ENCODE measurements at places on chromosomes 16 and 17.
A peak's percentile ranks its signal among the peaks of the same experiment; 100 is the strongest.

- no peak for DNase-seq
Measured at GRCh38 chr17:60640503-60640902, 37.1 kb upstream of the BCAS3 start.

DNA sequence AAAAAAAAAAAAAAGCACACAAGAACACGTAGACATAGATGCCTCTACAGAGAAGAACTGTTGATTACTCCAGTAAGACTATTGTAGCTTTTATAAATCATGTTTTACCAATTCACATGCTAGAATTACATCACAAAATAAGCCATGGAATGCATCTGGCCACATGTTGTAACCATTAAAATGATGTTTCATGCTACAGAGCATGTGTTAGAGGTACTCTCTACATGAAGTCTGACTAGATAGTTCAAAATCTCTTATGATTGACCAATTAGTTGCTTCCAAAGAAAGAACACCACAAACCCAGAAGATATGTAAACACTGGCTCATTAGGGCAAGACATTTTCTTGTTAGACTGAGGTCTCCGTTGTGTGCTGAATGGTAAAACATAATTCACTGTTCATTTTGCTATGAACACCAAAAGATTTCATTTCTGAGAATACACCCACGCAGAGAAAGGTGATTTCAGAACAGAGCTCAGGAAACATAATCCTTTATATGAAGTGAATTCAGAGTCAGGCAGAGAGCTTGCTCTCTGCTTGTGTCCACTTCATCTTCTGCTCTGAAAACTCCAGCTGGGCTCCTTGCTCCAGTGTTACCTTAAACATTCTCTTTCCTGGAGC is 411.4 kb upstream of the SOX9 start:
- DNase-seq: no peak

DNA sequence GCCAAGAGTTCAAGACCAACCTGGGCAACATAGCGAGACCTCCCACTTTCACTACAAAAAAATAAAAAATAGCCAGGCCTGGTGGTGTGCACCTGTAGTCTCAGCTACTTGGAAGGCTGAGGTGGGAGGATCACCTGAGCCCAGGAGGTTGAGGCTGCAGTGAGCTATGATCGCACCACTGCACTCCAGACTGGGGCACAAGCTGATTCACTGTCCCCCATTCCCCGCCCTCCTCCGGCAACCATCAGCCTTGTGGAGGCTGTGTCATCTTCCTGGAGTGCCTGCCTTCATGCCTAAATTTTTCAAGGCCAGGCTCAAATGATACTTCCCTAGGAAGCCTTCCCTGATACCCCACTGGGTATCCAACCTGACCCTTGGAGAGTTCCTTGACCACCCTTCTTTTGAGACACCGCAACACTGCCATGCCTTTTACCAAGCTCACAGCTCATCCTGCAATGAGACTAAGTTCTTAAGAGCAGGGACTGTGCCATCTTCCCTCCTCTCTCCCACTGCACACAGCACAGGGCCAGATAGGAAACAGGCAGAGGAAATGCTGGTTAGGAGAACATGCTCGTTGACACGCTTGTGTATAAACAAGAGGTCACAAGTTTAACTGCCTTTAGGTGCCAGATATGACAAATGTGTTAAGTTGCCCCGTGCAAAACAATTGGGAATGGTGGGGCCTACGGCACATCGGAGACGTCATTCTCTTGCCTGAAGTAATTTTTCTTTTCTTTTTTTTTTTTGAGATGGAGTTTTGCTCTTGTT is 3.9 kb upstream of the SRCAP start:
- DNase-seq: no peak

GRCh38 chr16:73062001-73062616 is 14.2 kb upstream of the ZFHX3 start:
- DNase-seq: no peak

DNA sequence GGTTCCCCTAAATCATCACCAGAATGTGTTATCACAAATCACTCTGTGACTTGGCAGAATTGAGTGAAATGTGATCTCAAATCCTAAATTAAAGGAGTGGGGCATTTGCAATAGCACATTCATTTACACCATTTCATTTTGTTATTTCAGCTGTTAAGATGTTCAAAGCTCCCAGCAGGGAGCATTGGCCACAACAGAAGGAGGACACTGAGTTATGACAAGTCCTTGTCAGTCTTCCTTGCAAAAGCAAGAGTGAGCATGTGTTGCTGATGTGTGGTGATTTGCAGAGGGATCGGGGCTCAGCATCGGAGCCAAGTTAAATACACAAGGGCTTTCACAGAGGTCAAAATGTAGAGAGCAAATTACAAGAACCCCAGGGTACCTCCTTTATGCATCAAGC is 372.2 kb upstream of the CDH5 start:
- no peak for DNase-seq

GRCh38 chr17:19238167-19238505 is 970 bp downstream of the EPN2 start:
- peak; percentile 32 for DNase-seq

- DNase-seq: no peak
Measured at GRCh38 chr17:7755095-7755890, 37.7 kb downstream of the DNAH2 start.

DNA sequence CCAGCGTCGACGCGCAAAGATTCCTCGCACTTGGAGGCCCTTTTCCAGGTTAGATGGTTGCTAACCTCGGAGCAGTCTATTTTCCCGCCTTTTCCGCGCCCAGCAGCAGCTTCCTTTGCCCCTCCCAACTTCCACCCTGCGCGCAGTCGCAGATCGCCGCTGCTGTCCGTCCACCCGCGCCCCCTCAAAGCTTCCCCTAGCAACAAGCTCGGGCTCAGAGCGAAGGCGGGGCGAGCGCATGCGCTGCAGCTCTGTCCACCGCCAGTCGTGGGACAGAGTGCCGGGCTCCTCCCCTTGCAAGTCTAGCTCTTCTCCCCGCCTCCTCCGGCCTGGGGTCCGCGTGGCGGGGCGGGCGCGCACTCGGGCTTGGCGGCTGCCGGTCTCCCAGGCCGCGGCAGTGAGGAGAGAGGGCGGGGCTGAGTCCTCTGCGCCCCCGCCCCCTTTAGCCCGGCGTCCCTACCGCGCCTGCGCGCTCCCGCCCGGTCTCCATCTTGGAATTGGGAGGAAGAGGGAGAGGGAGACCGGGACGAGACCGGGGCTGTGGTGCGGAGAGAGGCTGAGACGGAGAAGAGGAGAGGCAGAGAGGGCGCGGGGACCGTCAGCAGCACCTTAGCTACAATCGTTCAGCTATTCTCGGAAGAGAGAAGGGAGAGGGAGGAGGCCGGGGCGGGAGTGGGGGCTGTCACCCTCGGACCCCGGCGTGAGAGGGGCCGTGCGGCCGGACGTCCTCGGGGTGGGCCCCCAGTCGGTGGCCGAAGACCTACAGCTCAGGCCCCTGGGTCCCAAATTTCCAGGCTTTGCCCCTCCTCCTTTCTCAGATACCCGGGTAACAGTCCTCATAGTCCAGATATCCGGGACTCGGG is at the start of gene TAOK2:
TAOK2 (plus strand) TSS at position 485 of the 863 bp plus-strand sequence. CDS start 3,905 bp downstream, outside the sequence.
- DNase-seq: peak; percentile 98

GRCh38 chr17:16926061-16926511 is 45.8 kb downstream of the TNFRSF13B start:
- no peak for DNase-seq

GRCh38 chr17:29711588-29712385 is 89.1 kb upstream of the CORO6 start:
- DNase-seq: no peak

DNA sequence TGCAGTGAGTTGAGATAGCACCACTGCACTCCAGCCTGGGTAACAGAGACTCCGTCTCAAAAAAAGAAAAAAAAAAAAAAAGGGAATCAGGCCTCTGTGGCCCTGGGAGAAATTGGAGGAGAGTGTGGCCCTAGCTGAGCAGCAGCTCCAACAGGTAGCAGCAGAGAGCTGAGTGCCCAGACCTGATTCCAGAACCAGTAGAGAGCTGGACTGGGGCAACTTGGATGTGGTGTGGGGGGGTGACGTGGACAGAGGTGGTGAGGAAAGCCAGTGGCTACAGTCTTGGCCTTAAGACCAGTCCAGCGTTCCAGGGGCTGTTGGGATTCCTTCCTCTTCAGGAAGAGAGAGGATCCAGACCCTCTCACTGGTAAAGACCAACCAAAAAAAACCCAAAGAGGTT is 1.7 kb downstream of the HSPB9 start:
- DNase-seq: no peak

GRCh38 chr16:14007450-14007849 is 63.7 kb upstream of the MRTFB start:
- no peak for DNase-seq

GRCh38 chr17:60095381-60095780 is 16.7 kb upstream of the HEATR6 start:
- DNase-seq: no peak

DNA sequence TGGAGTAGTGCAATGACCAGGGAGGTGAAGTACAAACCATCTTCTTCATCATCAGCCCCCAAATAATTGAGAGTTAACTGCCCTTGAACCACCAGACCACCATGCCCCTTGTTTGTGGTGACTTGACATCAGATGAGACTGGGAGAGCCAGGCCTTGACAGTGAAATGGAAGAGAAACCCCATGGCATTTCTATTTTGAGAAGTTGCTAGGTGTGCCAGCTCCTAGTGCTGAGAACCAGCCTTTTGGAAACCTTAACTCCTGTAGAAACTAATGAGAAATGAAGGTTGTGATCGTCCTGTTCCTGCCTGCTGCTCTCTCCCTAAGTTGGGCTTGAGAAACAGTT is 2.8 kb downstream of the TMEM94 start:
- no peak for DNase-seq

GRCh38 chr17:68455901-68456338 is 1.4 kb downstream of the WIPI1 start:
- DNase-seq: no peak

DNA sequence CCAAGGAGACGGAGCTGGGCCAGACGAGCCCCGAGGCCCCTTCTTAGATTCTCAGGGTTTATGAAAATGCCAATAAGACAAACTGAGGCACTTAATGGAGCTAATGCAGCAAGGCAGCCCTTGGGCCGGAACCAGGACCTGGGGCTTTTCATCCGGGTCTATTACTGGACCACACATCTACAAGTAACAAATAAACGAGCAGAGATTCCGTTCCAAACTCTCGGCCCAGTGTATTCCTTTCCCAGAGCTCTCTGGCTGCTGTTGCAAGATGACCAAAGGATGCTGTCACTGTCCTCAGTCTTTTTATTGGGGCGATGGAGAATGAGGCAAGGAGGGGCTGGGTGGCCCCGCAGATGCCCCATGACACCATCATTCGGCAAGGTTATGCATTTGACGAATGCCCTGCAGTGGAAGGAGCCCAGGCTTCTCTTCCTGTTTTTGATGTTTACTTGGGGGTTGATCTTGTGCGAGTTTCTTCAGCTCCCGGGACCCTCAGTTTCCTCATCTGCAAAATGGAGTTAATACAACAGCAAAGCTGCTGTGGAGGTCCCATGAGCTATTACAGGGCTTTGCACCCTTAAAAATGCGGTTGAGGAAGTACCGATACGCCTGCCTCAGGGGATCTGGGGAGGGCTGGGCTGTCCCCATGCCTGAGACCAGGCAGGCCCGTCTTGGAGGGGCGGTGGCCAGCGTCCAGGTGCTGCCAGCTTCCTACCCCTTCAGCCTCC is 1.1 kb upstream of the NTN1 start:
- DNase-seq: no peak

DNA sequence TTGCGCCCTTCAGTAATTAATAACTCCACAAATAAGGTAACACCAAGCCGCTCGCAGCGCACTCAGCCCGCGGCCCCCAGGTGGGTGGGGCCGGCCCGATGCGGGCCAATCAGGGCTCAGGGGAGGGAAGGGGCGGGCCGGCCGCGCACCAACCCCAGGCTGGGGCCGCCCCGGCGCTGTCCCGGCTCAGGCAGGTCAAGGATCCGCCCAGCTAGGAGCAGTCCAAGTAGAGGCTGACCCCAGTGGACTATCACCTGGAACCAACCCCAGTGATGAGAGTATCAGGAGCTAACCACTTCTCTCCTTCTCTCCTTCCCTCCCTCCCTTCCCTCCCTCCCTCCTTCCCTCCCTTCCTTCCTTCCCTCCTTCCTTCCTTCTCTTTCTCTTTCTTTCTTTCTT is 110.8 kb downstream of the C16orf78 start:
- DNase-seq: no peak

DNA sequence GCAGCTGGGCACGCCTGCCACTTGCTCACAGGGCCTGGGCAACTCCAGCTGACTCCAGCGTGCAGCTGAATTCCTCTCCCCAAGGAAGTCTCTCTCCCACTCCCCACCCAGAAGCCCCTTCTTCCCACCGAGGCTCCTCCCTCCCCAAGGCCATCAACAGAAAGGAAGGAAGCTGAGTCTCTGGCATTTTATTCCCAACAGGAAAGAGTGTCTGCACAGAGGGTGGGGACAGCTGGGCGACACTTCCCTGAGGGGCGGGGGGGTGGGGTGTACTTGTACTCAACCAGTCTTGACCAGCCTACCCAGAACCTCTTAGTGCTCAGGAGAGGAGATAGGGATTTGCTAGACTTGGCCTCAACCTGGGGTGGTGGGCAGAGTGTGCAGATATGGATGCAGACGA is at the start of gene EXOC3L1:
EXOC3L1 (minus strand) TSS at position 96 of the 400 bp plus-strand sequence. CDS start 460 bp downstream, outside the sequence.
- no peak for DNase-seq

GRCh38 chr17:45162025-45162687 is 481 bp downstream of the HEXIM2 start:
- no peak for DNase-seq

GRCh38 chr16:87620201-87620495 is 17.8 kb downstream of the JPH3 start:
- no peak for DNase-seq

DNA sequence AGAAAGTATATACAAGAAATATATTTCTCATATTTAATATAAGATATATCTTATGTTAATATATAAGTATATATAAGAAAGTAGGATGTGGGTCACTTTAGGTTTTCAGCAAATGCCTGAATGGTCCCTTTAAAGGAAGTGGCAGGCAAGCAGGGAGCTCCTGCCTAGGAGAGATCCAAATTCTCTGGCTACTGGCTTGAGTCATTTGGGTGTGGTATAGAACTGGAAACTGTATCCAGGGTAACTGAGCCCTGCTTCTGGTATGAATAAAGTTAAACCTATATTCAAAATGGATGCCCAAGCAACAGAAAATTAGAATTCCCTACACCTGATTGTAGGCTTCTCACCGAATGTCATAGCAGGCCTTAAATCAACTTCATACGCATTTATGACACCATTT is 144.4 kb downstream of the ZNF18 start:
- no peak for DNase-seq

DNA sequence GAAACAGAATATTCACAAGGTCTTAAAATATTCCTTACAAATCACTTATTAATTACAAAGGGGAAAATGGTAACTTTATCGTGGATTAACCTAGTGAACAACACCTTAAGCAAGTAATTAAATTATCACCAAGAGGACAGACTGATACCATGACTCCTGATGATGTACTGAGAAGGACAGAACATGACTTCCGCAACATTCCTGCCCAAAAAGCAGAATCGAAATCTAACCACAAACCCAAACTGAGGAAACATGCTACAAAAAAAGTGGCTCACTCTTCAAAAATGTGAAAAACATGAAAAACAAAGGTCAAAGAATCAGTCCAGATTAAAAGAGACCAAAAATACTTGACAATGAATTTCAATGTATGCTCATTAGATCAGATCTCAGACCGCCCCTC is 151.5 kb downstream of the AATF start:
- no peak for DNase-seq

Measured in nucleus accumbens (tissue), 56 donors.